ENCODE measurements at places on chromosomes 1 and 21. TPM values are rescaled to one million over a fixed set of nuclear protein-coding genes. Genes with fewer than 3 reads are reported as not detected.

MR1 gene
- 15.7 TPM for total RNA-seq

ADAM15 gene
- total RNA-seq, result 36.4 TPM

HPCAL4 gene
- 3.0 TPM for total RNA-seq

FOXD3 gene
- total RNA-seq, result not detected

RHD gene
- total RNA-seq, result not detected

OR2L5 gene
- total RNA-seq, result not detected

ARV1 gene
- total RNA-seq, result 15.3 TPM

FGR gene
- total RNA-seq, result 0.56 TPM

ADORA1 gene
- total RNA-seq, result not detected

OR2T29 gene
- not detected for total RNA-seq

KIF17 gene
- not detected for total RNA-seq

MRPS14 gene
- 45.7 TPM for total RNA-seq

OR2L8 gene
- 0.34 TPM for total RNA-seq

EPHA10 gene
- total RNA-seq, result not detected

FAM177B gene
- total RNA-seq, result not detected

COL11A1 gene
- not detected for total RNA-seq

LMOD1 gene
- not detected for total RNA-seq

BACE2 gene
- 2.0 TPM for total RNA-seq

CSMD2 gene
- not detected for total RNA-seq

CFHR1 gene
- not detected for total RNA-seq

SLAMF9 gene
- total RNA-seq, result not detected

RGS1 gene
- total RNA-seq, result 27.5 TPM

ADORA3 gene
- not detected for total RNA-seq

KCNJ10 gene
- total RNA-seq, result 0.29 TPM

BSND gene
- total RNA-seq, result not detected

PTPN22 gene
- 54.0 TPM for total RNA-seq

NPHS2 gene
- total RNA-seq, result not detected

SFN gene
- 0.47 TPM for total RNA-seq

RGS13 gene
- not detected for total RNA-seq

OPRD1 gene
- total RNA-seq, result 0.02 TPM

ANGPTL3 gene
- not detected for total RNA-seq

CD5L gene
- total RNA-seq, result not detected

LDLRAD1 gene
- not detected for total RNA-seq

FCGR2B gene
- total RNA-seq, result not detected

AGT gene
- total RNA-seq, result not detected

RGS18 gene
- total RNA-seq, result not detected

IFI44L gene
- 22.4 TPM for total RNA-seq

ANGPTL7 gene
- not detected for total RNA-seq

GPBP1L1 gene
- total RNA-seq, result 95.7 TPM

LHX4 gene
- not detected for total RNA-seq

ASPM gene
- 37.3 TPM for total RNA-seq

CD1E gene
- not detected for total RNA-seq

ATP1A2 gene
- total RNA-seq, result not detected

OLFML3 gene
- total RNA-seq, result 0.14 TPM

CLCA4 gene
- not detected for total RNA-seq

LAPTM5 gene
- 237 TPM for total RNA-seq

LYPD8 gene
- total RNA-seq, result not detected

SPRR1B gene
- total RNA-seq, result not detected

ECE1 gene
- total RNA-seq, result 127 TPM

ESRRG gene
- total RNA-seq, result not detected

PTGS2 gene
- total RNA-seq, result 0.09 TPM

OR2T11 gene
- not detected for total RNA-seq

LEMD1 gene
- total RNA-seq, result 0.58 TPM

TRABD2B gene
- total RNA-seq, result not detected

TNFRSF14 gene
- total RNA-seq, result 134 TPM

PPFIA4 gene
- total RNA-seq, result 78.8 TPM

ADGRL2 gene
- not detected for total RNA-seq

SPRR1A gene
- total RNA-seq, result not detected

Measured in activated CD8-positive, alpha-beta T cell treated with anti-CD3 and anti-CD28 coated beads for 36 hours (primary cell).